Hematopoietic multipotent progenitor cell treated with erythropoietin and hydrocortisone succinate and interleukin-3 and kit ligand, for 8 days (in vitro differentiated cells): ENCODE measurements at places on chromosomes 7 and 10.

DNA sequence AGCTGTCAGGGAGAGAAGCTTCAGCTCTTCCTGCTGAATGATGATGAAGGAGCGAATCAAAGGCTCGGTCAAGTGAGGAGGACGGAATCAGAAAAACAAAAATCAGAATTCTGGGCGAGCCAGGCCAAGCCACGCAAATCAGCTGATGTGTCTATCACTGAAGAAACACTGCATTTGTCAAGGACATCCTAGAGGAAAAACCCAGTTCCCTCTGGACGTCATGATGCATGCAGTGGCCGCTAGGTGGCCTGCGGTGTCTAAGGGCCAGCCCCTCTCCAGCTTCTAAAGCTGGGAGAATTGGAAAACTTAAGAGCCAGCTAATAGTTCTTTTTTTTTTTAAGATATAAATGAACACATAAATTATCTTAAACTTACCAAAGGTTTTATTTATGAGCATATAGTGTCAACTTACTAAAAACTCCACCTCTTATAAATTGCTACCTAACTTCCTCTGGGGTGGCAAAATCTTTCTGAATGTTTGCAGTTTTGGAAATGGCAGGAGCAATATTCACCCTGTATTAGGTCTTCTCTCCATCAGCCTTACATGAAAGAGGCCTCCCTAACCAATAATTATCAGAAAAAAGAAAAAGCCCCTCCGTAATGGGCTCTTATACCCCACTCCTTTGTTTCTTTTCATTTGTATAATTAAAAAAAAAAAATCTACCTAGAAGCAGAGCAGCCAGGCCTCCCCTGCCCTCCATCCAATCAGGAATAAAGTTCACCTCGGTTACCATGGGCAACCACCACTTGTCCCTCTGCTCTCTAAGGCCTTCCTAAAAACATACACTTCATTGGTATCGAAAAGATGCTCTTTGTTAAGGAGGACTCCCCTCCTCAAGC lies 186.8 kb downstream of the USP6NL start:
- DNase-seq = peak; percentile 52

DNA sequence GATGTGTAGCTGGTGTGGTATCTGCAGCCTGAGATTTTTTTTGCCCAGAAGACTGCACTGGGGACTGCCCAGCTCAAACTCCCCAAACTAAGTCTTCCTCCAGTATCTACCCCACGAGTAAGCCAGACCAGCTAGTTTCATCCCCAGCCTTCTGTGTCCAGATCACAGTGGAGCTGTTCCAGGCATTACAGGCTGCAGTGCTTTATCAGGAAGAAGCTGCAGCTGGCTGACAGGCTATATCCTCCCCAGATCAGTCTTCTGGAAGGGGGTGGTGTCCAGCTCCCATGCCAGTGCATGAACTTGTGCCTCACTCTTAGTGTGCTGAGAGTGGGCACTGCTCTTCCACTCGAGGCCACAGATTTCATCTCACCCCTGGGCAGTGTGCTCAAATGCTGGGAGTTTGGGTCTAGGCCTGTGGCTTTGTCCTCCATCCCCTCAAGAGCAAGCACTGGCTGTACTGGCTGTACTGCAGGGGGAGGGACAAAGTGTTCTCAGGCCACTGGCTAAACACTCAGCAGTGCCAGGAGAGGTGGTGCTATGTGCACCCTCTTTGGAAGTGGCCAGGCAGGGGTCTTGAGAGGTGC lies 679.1 kb upstream of the COBL start:
- DNase-seq = no peak

DNA sequence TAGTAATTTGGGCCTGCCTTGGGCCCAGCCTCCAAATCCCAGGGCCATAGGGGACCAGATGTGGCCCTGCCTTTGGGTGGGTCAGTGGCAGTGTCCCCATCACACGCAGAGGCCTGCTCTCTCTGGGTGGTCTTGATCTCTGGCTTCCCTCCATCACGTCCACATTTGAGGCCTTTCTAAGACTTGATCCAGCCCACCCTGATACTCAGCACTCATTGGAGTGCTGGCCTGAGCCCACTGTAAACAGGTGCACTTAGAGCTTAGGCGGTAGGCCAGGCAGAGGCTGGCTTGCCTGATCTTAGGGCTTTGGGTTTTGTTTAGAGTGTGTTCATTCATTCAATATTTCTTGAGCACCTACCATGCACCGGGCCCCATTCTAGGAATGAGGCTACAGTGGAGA lies 52.6 kb downstream of the TBATA start:
- no peak for DNase-seq

DNA sequence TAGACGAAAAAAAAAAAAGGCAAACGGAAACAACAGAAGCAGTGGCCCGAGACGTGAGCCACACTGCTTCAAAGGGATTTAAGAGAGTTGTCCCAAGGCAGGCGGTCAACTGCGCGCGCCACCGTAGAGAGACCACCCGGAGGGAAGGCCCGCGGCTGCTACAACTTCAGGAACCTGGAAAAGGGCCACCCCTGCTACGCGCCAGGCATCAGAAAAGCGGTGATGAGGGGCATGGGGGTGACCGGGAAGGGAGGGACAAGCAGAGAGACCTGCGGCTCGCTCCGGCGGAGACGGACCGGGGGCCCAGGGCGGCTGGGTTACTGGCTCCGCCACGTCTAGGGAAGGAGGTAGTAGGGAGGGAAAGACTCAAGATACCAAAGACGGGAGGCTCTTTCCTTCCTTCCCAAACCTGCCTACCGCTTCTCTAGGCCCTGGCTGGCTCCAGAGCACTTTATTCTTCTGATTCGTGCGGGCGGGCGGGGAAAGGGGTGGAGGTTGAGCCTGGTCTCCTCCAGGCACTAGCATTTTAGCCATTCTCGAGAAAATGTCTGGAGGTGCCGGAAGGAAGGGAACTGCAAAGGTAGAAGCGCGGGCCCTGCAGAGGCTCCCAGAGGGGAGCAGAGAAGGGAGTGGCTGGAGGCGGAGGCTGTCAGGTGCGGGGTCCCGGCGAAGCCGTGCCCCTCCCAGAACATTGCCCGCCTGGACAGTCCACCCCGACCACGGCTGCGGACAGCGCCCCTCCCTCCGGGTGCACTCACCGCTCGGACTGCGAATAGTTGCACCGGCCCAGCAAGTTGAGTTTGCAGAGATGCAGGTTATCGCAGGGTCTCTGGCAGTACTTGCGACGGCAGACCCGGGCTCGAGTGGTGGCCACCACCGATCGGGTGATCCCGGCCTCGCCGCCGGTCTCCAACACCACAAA lies 993 bp downstream of the ZC3HAV1 start:
- DNase-seq = no peak

DNA sequence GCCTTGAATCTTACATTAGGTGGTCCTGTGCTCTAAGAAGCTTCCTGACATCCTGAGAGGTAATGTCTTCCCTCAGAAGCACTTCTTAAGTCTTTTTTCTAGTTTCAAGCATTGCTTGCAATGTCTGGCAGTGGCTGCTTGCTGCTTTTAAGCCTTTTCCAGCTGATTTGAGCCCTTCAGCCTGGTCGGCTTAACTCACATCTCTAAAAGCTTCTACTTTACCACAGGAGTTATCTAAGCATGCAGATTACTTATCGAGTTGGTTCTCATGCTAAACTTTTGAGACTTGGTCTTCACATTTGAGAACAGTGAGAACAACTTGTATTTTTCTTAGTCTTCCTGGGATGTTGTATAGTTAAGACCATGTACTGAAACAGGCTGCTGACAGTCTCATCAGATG lies 3.9 kb downstream of the LRMDA start:
- peak; percentile 34 for DNase-seq

- no peak for DNase-seq
These were observed 194.3 kb downstream of the PTEN start for GRCh38 chr10:88057720-88058119.

- DNase-seq = no peak
These were observed 4.8 kb downstream of the MNX1 start for GRCh38 chr7:157005456-157006204.

- DNase-seq = no peak
These were observed 4.9 kb downstream of the CCDC6 start for GRCh38 chr10:59901470-59901869.

GRCh38 chr7:32030904-32031692 lies 39.1 kb downstream of the PDE1C start:
- no peak for DNase-seq

- no peak for DNase-seq
These were observed 30.9 kb downstream of the ANKRD16 start for GRCh38 chr10:5858811-5859210.

DNA sequence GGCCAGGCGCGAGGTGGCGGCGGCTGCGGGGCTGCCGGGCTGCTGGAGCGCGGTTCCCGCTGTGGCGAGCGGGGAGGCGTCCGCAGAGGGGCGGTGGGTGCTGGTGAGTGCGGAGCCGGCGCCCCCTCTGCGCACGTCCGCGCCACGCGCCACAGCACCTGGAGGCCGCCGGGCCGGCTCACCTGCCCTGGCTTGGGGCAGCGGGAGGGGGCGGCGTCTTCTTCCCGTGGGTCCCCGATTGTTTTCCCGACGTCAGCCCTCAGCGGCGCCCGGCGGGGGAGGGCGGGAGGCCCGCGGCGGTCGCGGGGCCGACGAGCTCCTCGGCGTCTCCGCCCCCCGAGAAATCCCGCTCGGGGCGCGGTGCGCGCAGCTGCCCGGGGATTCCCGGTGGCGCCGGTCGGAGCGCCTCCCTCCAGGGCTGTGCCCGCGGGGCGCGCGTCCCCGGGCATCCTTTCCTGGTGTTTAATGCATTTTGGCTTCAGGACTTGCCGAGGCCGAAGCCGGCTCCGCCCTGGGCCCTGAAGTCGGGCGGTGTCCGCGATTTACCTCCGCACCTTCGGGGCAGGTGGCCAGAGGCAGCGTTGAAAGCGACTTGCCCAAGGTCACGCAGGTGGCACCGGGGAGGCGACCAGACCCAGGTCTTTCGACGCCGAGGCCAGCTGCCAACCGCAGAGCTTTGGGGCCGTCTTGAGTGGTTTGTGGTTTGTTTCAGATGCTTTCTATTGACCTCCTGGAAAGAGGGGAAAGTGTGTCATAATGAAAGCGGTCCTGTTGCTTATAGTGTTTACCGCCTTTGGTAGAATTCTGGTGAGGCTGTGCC lies 561 bp downstream of the PLEKHA1 start:
- DNase-seq = peak; percentile 1
